ENCODE measurements at places on chromosomes 2 and 18.

- no peak for DNase-seq
These were observed 32.6 kb downstream of the RBKS start for GRCh38 chr2:27857417-27858172.

DNA sequence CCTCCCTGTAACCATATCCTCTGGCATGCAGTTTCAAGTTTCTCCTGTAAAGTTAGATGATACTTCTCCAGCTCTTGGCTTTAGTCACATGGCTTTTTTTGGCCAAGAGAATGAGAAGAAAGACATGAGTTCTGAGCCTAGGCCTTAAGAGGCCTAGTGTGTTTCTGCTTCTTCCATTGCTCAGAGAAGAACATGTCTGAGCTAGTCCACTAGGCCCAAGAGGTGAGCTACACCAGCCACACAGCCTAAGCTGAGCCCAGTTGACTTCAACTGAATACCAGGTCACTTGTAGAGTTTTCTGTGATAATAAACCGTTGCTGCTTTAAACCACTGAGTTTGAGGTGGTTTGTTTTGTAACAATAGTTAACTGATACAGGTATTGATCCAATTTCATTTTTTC lies 19.9 kb upstream of the EFEMP1 start:
- DNase-seq, result no peak

GRCh38 chr2:7516484-7517063 lies 599.4 kb downstream of the RNF144A start:
- DNase-seq, result no peak

GRCh38 chr2:127014630-127015029 lies 92.3 kb downstream of the BIN1 start:
- DNase-seq, result no peak

DNA sequence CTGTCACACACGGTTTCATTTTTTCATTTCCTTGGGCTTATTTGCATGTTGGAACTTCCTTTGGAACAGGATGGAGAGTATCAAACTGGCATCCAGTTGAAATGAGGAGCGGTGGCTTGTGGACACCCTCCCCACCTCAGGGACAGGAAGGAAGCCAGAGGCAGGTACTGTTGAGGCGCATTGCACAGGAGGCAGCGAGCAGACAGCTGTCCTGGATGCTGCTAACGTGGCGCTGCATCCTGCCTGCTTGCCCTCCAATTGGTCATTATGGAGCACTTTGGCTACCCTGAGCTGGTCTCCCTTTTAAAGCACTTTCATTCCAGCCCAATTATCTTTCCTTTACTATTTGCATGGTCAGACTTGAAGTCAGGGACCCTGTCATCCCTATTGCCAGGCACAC lies 80.7 kb upstream of the ITGA4 start:
- no peak for DNase-seq

DNA sequence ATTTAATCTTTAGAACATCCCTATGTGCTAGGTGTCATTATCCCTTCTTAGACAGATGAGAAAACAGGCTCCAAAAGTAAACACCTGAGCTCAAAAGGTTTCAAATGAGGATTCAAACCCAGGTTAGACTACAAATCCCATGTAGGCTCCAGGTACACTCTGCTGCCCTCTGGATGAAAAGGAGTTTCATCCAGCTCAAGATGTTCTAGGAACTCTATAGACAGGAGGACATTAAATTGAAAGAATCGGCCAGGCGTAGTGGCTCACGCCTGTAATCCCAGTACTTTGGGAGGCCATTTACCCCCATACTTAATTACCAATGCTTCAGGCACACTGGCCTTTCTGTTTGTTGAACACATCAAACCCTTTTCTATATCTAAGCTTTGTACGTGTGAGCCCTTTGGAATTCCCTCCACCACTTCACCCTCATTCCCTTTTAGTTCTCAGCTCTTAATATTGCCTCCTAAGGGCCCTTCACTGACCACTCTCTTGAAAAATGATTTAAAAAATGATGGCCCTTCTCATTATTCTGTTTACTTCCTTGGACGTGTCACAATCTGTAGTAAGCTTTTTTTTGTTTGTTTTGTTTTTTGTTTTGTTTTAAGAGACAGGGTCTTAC lies 10.7 kb downstream of the SLC25A12 start:
- no peak for DNase-seq

DNA sequence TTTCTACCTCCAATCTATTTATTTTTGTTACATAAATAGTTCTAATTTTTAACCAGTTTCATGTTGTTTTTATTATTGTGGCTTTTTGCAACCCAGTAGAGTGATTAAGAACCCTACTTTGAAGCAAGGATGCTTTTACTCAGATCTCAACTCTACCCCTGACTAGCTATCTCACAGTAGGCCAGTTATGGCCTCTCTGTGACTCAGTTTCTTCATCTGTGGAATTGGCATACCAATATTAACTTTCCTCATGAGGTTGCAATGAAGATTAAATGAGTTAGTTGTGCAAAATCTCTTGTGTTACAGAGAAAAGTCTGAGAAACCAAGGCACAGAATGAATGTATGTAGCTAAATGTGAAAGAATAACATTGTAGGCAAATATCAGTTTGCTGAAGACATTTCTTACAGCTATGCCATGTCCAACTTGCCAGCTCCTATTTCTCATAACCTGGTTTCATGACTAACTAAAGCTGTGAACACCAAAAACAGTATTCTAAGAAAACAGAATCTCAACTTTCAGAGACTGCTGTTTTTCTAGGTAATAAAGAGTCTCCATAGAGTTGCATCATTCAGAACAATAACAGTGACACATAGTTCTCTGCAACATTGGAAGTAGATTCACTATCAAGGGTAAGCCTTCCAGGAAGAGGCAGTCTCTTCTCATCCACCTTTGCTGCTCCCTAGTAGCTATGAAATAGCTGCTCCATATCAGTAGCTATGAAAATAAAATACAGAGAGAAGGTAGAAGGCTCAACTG lies 33.2 kb upstream of the CYTIP start:
- no peak for DNase-seq

DNA sequence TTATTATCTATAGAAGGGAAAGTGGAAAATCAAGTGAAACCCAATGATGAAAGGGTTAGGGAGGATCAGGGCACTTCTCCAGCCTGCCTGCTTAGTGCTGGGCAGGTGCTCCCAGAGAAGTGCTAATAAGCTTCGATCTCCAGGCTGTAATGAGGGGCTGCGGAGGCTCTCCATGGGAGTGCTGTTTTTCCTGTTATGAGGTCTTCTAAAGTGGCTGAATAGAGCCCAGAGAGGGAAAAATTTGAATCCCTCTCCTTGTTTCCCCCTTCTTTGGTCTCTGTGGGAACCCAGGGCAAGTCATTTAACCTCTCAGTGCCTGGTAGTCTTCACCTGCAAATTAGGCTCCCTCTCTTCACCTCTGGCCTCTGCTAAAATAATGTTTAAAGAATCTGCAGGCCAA lies 351.7 kb upstream of the DCC start:
- no peak for DNase-seq

- DNase-seq, result no peak
These were observed 143.1 kb downstream of the DNER start for GRCh38 chr2:229571243-229571642.

- no peak for DNase-seq
These were observed 608 bp upstream of the VPS4B start for GRCh38 chr18:63422864-63423304.

DNA sequence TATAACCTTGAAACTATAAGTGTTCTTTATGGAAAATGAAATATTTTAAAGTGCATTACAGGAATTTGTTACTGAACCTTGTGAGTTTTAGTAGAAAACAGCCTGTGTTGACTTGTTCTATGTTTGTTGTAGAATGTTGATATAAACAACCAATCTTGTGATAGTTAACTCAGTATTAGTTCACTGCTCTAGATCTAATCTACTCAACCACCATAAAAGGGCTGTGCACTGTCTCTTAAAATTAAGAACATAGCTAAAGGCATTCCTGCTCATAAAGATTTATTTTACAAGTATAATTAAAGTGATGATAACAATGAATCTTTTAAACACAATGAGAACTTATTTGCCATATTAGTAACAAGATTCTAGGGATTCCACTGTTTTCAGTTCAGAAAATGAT lies 110.5 kb upstream of the KLF7 start:
- no peak for DNase-seq

DNA sequence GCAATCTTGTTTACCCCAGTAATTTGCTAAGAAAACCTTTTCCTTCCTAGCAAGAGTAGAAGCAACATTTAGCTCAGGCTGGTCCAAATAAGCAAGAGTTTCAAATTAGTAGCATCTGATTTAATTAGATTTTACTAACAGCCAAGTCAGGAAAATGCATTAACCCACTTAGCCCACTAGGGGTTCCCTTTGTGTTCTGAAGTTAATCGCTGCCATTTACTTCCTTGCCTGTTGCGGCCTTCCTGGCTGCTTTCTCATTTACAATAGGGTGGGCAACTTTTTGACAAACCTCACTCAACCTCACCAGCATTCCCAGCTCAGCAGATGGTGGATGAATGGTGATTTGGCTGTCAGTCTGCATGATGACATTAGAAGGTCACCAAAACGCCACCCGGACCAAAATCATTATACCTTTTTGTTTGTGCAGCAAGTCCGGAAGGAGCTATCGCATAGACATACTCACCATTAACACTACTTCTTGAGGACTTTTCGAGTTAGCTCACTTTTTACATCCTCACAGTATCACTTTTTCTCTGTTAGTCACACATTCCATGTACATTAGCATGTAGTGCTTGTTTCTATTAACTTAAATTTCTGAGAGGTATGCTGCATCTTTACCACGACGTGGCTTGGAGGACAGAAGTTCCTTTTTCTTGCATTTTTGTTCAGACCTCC lies 101.5 kb upstream of the SETBP1 start:
- no peak for DNase-seq

DNA sequence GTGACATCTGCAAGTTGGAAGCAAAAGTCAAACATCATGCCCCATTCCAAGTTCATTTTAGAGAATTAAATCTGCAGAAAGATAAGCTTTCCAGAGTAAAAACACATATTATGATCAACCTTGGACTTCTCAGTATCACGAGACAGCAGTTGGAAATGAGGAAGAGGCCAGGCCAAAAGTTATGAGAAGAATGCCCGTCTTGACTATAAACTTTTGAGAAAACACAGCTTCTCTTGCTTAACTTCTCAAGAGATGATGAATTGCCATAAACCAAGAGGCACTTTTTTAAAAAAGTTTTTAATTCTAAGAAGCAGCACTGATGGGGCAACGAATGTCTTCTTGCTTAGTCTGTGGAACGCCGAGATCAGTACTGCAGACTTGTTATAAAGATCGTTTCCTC lies 52.6 kb upstream of the NFU1 start:
- DNase-seq, result no peak

- DNase-seq, result no peak
These were observed 42.5 kb downstream of the WDR35 start for GRCh38 chr2:19947184-19947940.

DNA sequence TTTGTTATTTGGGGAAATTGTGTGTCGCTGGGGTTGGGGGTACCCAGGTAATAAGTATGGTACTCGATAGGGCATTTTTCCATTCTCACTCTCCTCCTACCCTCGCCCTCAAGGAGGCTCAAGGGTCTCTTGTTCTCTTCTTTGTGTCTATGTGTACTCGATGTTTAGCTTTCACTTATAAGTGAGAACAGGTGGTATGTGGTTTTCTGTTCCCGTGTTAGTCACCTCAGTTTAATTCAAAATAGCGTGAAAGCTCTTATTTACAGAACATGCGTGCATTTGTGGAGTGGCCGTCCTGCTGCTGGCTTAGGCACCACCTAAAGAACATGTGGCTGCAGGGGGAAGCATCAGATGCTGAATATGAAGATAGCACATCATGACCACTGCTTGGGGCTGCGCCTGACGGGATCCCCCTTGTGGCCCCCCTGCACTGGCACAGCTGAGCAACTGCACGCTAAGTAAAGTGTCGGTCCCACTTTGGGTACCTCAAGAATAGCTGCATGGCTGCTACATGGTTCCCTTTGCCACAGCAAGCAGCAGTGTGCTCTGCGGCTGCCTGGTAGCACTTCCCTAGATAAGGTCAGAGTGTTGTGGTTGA lies 569.0 kb downstream of the DCDC2C start:
- DNase-seq, result no peak

DNA sequence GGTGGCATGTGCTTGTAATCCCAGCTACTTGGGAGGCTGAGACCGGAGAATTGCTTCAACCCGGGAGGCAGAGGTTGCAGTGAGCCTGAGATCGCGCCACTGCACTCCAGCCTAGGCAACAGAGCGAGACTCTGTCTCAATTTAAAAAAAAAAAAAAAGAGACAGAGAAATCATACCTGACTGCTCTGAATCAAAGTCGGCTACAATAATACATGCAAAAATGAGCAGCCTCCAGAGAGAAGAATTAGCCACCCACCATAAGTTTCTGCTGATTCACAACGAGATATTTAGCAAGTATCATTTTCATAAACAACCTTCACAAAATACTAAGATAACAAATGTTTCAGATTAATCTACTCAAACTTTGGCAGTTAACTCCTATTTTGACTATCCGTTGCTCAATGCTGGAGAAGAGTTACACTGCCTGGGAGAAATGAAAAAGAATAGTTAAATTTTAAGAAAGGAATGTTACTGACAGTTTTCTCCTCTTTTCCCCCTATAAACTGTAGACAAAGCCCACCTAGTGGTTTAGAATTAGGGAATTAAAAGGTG lies 1.5 kb downstream of the OSBPL1A start:
- no peak for DNase-seq

- no peak for DNase-seq
These were observed 18.7 kb upstream of the CCBE1 start for GRCh38 chr18:59715966-59716369.

- DNase-seq, result no peak
These were observed 37.6 kb downstream of the TMEM163 start for GRCh38 chr2:134681201-134681600.

DNA sequence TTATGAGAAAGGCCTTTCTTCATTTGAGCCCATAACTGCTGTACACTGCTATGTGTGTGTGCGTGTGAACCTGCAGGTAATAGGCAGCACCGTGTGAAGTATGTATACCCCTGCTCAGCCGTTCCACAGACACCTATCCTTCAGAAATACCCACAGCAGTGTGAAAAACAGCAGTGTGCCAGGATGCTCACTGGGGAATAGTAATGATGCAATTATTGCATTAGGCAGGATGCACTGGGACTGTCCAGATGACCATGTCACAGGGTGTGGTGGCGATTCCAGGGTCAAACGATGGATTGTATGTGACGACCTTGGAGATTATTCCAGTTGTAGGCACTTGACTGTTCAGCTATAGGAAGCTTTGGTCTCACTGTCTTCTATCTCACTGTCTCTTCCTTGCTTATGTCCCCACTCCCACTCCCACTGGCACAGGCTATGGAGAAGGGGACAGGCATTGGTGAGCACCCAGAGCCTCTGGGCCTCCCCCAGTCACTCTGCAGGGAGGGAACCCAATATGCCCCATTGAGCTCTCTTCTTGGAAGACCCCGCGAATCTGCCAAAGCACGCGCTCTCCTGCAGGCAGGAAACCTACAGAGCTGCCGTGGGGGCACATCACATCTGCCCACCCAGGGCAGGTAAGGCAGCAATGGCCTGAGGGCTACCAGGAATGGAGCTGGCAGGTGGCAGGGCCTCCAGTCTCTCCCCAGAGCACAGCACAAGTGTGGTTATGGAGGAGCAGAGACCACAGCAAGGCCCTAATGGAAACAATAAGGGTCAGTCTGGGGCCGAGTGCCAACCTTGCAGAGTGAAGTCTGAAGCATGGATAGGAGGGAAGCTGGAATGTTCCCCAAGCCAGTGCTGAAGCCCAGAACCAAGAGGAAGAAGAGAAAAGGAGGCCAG lies 518.9 kb upstream of the RAB6C start:
- no peak for DNase-seq

GRCh38 chr2:196592911-196593881 lies 46.3 kb upstream of the CCDC150 start:
- no peak for DNase-seq

- DNase-seq, result no peak
These were observed 449.7 kb upstream of the CHAC2 start for GRCh38 chr2:53317861-53318260.

- DNase-seq, result no peak
These were observed 447.0 kb upstream of the ID2 start for GRCh38 chr2:8234757-8235374.

GRCh38 chr2:72015266-72015665 lies 132.4 kb downstream of the CYP26B1 start:
- DNase-seq, result no peak
